ENCODE measurements at places on chromosomes 1 and 21.

DNA sequence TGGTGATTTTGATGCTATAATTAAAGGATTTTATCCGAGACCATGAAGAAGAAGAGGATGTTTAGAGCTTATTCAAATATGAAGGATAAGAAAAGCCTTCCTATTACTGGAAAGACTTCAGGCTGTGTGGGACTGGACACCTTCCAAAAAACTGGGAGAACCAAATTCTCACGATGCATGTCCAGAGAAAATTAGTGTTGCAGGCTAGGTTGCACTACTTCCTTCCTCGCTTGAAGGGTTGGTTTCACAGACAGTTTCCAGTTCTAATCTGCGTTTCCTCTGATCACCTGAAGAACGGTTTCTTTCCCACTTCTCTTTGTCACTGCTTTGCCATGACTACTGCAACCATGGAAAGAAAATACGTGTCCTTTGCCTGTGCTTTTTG lies 2.0 kb downstream of the MTARC2 start:
- no peak for ATAC-seq

- ATAC-seq, result no peak
Observed at GRCh38 chr1:168766568-168766967, 37.6 kb upstream of the DPT start.

- no peak for ATAC-seq
Observed at GRCh38 chr1:241495741-241496140, 23.8 kb downstream of the FH start.

- no peak for ATAC-seq
Observed at GRCh38 chr1:180280617-180281016, 50.6 kb downstream of the LHX4 start.

All from motor neuron (in vitro differentiated cells).